ENCODE measurements at places on chromosomes 1 and 21. TPM values are rescaled to one million over a fixed set of nuclear protein-coding genes. Genes with fewer than 3 reads are reported as not detected.

Gene CCDC17
- 3.3 TPM for total RNA-seq

Gene OR6K3
- total RNA-seq = not detected

Gene ENAH
- total RNA-seq = not detected

Gene TENT5C
- total RNA-seq = 13.7 TPM

Gene IGSF3
- total RNA-seq = 0.77 TPM

Gene OR2L3
- total RNA-seq = not detected

Gene ZC3H12A
- total RNA-seq = 21.9 TPM

Gene TBX15
- total RNA-seq = not detected

Gene OXCT2
- not detected for total RNA-seq

Gene GPR157
- total RNA-seq = 3.4 TPM

Data from activated CD4-positive, alpha-beta T cell treated with anti-CD3 and anti-CD28 coated beads, Interleukin-2, amount 10 ng/mL, durations not matched to agents 7 days and 5 days (primary cell).